ENCODE measurements at places on chromosomes 1 and 21.

GRCh38 chr21:35204850-35205541 lies 155.9 kb upstream of the RUNX1 start:
- no peak for DNase-seq

GRCh38 chr1:247077213-247077612 lies 1.4 kb downstream of the ZNF670 start:
- peak; percentile 3 for DNase-seq

- DNase-seq, result no peak
Observed at GRCh38 chr1:197198911-197199310, 52.4 kb upstream of the ASPM start.

DNA sequence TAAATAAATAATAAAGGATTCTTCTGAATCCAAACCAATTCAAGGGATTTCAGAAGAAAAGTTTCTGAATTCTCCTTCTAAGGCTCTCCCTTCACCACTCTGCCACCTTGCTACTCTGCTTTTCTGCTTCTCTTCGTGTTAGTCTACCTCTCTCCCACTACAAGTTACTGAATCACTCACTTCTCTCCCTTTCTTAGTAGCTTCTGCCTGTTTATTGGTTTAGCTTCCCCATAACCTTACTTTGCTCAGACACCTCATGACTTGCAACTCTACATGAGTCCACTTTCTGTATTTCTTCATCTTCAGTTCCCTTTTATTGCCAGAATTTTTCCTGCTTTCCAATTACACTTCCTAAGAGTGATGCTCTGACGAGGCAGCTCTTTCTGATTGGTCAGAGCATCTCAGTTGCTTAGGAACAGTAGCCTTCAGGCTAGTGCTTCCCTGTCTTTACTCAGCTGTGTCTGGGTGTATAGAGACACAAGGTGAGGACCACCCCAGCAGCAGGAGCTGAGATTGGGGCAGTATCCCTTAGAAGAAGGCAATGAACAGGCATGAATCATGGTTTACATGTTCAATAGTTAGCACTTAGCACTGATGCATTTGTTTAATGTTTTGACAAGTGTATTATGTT lies 144.6 kb downstream of the SLC30A10 start:
- DNase-seq, result no peak

GRCh38 chr1:65719391-65719790 lies 73.3 kb upstream of the PDE4B start:
- DNase-seq, result no peak

DNA sequence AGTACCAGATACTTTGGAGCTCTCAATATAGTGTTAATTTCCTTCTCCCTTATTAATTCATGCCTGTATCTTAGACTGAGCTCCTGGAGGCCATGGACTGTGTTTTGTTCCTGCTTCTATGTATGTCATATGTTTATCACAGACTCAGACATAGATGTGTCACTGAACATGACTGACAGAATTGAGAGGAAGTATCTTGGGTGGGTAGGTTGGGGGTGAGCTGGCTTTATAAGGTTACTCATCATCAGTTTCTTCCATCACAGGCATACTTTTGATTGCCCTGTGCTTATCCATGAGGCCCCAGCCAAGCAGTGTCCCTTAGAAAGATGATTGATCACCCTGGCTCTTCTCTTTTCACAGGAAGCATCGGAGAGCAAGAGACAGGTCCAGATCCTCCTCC lies 5.6 kb upstream of the SH3D21 start:
- peak; percentile 75 for DNase-seq

DNA sequence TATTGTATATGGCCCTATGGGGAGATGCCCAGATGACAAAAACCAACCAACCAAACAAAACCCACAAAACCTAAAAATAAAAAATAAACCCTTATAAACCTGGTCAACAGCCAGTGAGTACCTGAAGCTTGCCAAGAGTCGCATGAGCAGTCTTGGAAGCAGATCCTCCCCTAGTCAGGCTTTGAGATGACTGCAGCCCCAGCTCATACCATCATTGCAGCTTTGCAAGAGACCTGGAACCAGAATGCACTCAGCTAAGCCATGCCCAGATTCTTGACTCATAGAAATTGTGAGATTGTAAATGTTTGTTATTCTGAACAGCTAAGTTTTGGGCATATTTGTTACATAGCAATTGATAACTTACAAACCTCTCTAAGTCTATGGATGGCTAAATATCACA lies 326.8 kb downstream of the HLX start:
- no peak for DNase-seq

- DNase-seq, result no peak
Observed at GRCh38 chr1:185840880-185841279, 106.7 kb downstream of the HMCN1 start.

DNA sequence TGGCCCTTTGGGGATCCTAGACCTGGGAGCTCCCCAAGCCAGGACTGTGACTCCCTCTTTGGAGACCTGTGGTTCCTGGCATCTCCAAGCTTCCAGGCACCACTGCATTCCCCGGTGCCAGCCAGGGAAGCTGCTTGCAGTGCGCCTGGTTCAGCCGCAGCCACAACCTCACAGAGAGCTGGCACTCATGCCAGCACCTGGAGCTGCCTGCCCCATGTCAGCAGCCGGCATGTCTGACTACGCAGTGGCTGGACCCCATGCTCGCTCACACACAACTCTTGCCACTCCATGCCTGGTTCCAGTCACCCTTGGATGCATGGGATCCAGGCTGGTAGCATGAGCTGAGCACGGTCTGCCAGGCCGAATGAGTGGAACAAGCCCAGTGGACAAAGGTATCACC lies 426.6 kb downstream of the LRRIQ3 start:
- DNase-seq, result no peak

DNA sequence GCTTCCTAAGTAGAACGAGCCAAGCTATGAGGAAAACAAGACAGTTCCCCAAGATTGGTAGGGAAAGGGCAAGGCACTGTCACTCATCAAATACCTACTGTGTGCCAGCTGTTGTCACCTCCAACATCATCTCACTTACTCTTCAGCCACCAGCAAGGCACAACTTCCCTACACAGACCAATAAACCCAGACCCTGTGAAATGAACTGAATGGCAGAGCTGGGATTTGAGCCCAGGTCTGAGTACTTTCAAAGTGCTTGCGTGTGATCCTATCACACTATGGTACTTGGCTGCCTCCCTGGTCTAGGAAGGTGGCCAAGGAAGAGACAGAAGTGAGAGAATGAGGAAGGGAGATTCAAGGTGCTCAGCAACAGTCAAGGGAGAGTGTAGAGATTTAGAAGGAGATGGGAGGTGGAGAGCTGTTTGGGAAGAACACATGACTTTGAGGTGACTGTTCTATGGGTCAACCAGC lies 16.7 kb upstream of the TRIM63 start:
- DNase-seq, result no peak

DNA sequence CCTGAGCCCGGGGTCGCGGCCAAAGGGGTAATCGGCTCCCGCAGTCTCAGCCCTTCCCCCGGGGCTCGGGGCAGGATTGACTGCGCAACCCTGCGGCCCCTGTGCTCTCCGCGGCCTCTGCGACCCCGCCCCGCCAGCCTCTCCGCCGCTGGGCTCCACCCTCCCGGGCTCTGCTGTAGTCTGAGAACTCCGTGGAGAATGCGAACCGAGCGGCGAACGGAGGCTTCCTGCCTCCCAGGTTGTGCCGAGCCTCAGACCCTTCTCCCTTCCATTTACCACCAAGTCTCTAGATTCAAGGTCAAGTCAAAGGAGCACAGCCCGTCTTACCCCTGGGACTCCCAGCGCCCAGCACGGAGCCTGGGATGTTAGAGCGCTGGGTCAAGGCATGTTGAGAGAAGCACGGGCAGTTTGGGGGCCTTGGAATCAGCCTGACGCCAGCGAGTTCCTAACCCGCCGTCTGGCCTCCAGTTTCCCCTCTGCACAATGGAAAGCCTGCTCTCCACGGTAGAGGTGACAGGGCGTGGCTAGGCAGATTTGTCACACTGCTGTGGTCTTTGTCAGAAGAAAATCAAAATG lies 3.0 kb downstream of the ATP2B4 start:
- DNase-seq, result no peak

DNA sequence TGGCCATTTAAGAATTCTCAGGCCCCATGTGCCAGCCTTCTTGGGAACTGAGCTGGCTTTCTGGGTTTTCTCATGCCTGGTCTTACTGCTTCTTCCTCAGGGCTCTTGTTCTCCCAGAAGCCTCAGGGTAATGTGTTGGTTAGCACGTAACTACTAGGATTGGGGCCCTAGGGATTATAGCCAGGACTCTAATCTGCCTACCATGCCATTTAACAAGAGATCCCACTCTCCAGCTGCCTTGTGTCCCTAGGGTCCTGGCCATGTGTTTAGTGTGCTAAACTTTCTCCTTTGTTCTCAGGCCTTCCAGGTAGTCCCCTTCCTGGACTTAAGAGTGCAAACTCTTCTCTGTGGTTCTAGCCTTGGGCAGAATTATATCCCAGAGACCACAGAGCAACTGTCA lies 2.2 kb upstream of the SH3BGRL3 start:
- DNase-seq, result no peak

DNA sequence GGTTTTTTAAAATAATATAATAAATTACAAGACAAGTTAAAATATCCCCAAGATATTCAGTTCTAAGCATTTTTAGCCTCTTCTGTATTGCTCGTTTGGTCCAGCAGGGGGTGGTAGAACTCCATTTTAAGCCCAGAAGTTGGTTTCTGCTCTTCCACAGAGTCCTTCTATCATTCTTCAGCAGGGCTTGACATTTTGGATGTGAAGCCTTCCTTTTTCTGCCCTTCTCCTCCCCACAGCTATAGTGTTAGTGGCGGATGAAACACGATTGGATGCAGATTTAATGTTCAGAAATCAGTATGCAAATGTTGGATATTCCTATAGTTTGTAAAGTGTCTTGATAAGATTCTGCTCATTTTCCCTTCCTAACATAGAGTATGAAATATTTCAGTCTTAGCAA lies 1.4 kb downstream of the NCAM2 start:
- DNase-seq, result peak; percentile 20

DNA sequence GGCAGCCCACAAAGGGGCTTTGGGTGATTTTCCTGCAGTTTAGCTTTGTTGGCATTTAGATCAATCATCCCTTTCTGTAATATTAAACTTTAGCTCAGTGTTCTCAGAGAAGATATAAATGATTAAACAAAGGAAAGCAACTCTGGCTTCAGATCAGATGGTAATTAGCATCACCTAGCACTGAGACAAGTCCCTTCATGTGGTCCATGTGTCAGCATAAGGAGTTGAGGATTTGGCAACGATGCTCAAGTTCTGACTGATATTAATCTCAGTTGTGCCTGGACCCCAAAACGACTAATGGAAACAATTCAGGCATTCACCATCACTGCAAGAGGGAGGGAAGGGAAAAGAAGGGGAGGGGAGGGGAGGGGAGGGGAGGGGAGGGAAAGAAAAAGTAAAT lies 60.4 kb downstream of the SEC16B start:
- DNase-seq, result no peak

GRCh38 chr1:69246109-69246508 lies 321.6 kb upstream of the LRRC7 start:
- DNase-seq, result no peak

DNA sequence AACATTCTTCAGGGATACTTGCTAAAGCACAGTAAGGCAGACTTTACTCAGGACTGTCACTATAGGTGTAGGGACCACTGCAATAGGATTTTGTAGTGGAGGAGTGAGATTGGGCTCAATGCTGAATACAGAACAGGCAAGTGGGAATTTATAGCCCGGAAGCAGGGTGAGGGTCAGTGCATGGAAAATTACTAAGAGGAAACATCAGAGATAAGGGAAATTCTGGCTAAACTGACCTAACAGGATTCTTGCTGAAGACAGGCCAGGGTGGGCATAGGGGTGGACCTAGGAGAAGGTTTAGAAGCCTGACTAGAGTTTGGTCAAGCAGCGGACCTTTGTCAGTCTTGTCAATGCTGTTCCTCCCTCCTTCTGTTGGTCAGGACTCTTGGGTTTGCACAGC lies 20.8 kb upstream of the ZNF362 start:
- DNase-seq, result no peak

DNA sequence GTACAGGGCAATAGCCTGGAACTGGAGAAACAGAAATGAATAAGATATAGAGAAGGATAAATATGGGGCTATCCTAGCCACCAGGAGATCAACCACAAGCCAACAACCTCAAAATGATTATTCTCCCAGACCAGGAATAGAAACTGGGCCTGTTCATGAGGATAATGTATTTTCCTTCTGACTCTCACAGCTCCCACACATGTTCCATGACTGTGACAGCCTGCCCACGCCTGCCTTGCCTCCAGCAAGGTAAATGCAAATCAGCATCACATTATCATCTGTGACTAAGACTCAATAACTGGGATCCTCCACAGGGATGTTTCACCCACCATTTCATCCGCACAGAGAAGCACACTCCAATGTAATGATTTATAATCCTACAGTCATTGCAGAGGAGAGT lies 3.3 kb downstream of the ENSA start:
- no peak for DNase-seq

DNA sequence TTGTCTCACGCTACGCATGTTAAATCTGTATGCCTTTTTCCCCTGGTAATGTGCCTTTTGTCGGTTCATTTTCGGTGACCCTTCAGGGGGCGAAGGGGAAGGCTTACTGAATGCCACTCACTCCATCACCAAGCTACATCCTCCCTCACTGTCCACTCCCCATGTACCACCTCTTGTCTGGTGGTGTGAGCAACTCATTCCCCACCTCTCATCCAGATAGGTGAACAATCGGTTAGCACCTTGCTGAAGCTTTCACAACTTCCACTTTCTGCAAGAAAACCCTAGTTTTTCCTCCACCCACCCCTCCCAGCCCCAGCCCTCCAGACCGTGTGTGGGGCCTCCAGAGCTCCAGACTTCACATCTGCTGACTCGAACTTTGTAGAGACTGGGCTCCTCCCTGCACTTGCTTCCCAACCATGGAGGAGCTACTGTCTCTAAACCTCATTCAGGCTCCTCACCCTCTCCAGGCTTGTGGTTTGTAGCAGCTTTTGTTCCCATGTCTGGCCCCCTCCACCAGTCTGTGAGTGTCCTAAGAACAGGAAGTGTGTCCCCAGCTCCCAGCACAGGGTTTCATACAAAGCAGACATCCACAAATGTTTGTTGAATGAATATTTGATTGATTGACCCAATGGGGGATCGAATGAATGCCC lies 48.4 kb upstream of the RUNX3 start:
- DNase-seq, result no peak

DNA sequence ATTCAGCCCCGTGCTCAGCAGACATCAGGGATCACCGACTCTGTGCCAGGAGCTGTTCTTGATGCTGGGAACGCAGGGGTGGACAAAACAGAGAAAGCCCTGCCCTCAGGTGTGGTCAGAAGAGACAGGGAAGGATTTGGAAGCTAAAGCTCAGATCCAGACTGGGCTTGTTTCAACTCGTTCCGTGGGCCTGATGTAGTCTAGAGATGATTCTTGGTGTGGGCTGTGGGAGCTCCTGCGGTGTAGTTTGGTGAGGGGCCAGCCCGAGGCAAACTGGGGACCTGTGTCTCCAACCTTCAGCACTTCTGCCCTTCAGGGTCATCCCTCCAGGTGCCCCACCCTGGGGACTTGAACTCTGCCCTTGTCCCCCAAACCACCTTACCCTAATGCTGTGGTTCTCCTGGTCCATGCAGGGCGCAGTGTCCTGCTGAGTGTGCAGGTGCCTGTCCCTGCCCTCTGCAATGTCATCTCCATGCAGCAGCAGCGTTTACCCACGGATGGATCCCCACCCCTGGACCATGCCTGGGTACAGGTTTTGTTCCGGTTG lies 17.3 kb upstream of the ABCG1 start:
- no peak for DNase-seq
